ENCODE measurements at places on chromosomes 3 and 15. TPM values are rescaled to one million over a fixed set of nuclear protein-coding genes. Genes with fewer than 3 reads are reported as not detected.

- DNase-seq, result no peak
Measured at GRCh38 chr3:161915418-161915750, 418.8 kb downstream of the OTOL1 start.

Gene PDZRN3
- 83.1 TPM for polyA plus RNA-seq

DNA sequence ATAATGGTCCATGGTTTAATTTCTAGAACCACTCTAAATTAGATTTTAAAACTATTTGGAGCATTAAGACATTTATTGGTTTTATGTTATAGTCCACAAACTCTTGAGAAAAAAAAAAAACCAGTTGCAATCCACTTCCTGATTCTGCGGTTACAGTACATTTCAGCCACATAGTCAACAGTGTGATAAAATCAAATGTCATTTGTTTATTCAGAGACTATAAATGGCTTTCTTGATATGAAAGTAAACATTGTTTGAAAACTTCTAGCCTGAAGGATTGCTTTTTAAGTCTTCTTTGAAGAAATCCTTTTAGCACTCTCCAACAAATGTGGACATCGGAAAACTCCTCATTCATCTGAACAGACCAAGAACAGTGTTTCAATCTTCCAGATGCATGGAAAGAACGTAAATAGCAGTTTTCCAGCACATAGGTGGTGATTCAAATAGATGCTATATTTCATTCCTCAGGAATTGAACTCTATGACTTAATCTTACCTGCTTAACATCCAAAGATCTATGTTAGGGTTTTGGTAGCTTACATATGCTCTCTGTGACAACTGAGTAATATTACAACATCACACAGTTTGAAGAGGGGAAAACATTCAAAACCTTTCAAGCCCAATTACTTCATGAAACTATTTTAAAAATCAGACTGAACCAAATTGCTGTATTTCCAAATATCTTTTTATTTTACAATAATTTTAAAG lies 87.8 kb upstream of the UBE2E2 start:
- no peak for DNase-seq

DNA sequence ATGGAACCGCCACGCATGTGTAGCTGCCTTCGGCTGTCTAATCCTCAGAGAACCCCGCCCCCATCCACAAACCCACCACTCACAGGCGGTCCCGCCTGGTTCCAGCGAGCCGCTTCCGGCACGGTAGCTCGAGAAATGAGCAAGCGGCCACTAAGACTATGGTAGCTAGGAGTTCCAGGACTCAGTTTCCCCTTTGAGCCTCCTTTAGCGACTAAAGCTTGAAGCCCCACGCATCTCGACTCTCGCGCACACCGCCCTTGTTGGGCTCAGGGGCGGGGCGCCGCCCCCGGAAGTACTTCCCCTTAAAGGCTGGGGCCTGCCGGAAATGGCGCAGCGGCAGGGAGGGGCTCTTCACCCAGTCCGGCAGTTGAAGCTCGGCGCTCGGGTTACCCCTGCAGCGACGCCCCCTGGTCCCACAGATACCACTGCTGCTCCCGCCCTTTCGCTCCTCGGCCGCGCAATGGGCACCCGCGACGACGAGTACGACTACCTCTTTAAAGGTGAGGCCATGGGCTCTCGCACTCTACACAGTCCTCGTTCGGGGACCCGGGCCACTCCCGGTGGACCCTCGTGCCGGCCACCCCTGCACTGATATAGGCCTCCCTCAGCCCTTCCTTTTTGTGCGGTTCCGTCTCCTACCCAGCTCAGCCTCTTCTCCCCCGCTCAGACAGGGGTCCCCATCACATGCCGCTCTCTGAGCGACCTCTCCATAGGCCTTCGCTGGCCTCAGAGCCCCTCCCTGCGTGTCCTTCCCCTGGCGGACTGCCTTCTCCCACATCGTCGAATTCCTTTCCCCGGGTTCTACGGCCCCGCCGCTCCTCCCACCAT lies at the start of gene RAB11A:
Gene RAB11A (plus strand): TSS at position 366 of the 828 bp plus-strand sequence. CDS start 95 bp downstream, at position 461.
- DNase-seq, result peak; percentile 99

DNA sequence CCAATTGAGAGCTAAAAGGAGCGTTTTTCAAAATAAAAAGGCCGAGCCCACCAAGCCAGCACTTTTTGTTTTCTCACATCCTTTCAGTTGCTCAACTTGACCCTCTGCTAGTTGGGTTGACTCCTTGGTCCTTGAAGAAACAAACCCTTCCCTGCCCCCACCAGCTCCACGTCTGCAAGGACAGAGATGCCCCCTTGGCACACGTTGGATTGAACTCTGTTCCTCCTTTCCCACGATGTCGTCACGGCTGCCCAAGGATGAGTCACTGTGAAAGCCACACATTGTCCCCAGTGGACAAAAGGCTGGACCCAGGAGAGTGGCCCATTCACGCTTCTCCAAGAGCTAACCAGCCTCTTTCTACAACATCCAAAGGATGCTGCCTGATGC lies 43.0 kb upstream of the SPATA12 start:
- no peak for DNase-seq

- peak; percentile 59 for DNase-seq
Measured at GRCh38 chr3:14323401-14324223, 78.8 kb upstream of the SLC6A6 start.

DNA sequence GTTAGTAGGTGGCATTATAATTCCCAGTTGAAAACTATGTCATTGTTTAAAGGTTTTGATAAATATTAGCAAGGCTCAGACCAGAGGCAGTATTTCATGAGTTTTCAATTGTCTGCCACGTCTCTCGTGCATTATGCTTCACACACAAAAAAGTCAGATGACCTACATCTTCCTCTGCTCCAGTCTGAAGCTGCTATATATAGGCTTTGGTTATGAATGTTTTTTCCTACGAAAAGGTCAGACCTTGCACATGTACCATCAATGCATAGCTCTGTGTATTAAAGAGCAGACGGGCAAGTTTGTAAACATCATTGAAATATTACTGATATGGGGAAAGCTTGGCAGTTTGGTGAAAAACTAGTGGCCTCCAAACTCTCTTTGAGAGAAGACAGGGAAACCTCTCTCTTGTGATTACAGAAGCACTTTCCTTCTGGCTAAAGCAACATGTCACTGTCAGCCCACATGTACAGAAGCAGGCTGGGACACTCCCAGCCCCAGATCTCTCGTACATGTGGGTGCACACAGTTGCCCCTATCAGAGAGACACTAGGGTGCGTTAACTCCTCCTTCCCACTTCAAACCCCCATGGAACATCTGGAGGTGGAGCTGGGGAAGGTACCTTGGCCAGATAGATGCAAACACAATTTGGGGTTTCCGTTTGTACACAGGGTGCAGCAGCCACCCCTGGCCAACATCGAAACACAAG lies 184.0 kb upstream of the BCL6 start:
- DNase-seq, result no peak

Measured in muscle of back (tissue), 13 donors.